HepG2 (cell line): ENCODE measurements at places on chromosomes 3 and 15.

DNA sequence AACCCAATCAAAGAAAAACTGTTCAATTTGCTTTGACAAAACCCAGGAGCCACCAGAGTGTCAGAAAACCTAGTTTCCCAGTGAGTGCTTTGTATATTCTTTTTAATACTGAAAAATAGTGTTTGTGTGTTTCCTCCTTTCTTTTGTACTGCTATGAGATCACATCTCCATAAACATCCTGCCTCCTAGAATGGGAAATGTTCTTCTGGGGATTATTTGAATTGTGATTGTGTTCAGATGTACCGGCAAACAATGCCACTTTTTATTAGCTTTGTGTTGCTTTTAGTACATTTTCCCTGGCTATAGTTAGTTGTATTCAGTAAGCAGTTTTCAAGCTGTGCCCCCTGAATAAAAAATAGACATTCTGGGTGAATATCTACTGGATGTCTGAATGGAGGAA, 148.0 kb upstream of the NR2E3 start:
- DNase-seq, result no peak

- no peak for DNase-seq
Measured at GRCh38 chr15:77185242-77185785, 114.4 kb upstream of the TSPAN3 start.

- DNase-seq, result no peak
Measured at GRCh38 chr3:197446700-197447056, 109.1 kb downstream of the BDH1 start.

DNA sequence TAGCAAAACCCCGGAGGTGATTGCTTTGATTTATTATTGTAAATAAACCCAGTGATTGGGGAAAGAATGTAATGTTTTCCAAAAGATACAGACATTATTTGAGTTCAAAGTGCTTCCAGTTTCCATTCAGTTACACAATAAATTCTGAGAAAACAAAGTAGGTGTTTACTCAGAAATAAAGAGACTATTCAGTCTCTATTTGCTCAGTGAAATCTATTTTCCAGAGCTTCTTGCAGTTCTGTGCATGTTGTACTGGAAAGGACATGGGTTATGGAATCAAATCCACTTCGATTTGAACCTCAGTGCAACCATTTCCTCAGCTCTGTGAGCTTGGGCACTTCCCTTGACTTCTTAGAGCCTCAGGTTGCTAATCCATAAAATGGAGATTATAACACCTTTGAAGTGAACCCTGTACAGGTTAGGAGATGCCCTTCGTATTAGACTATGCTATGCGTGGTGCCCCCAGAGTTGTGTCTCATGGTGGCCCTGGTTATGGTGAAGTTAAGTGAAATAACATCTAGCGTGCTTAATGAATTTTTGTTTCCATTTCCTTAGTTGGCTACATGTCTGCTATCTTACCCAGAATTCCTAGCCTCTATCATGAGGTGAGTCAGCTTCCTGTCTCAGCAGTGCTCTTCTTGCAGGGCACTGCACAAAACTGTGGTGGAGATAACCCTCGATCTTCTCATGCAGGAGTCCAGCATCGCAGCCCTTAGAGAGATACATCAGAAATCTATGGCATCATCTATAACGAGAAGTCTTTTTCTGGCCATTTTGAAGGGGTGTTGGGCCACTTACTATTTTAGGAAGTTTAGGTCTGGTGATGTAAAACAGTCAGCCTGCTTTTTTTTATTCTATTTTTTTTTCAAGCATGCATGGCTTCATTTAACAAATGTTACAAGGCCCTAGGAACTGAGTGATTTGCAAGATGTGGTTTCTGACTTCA, 97.7 kb downstream of the RPL39L start:
- DNase-seq, result peak; percentile 97

GRCh38 chr15:73601451-73602445, 31.4 kb downstream of the NPTN start:
- DNase-seq, result peak; percentile 33

GRCh38 chr15:91007266-91007665, 12.9 kb upstream of the PRC1 start:
- no peak for DNase-seq

GRCh38 chr3:172726380-172726779, 15.5 kb upstream of the NCEH1 start:
- no peak for DNase-seq

- DNase-seq, result peak; percentile 68
Measured at GRCh38 chr15:67146234-67146633, 80.8 kb downstream of the SMAD3 start.

DNA sequence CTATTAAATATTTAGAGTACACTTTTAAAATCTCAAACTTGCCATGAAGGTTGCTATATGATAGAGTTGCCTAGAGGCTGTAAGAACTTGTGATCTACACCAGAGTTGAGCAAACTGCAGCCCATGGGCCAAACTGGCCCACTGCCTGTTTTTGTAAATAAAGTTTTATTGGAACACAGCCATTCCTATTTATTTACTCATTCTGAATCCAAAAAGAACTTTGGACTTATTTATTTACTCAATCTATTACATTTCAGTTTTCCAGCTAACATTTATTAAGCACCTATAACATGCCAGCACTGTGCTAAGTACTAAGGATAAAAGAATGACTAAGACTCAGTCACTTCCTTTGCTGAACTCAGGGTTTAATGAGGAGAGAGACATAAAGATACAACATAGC, 403.6 kb downstream of the ERC2 start:
- DNase-seq, result no peak
